ENCODE measurements at places on chromosomes 7 and 10.

- no peak for DNase-seq
These were observed 10.5 kb upstream of the UNC5B start for GRCh38 chr10:71201849-71202248.

DNA sequence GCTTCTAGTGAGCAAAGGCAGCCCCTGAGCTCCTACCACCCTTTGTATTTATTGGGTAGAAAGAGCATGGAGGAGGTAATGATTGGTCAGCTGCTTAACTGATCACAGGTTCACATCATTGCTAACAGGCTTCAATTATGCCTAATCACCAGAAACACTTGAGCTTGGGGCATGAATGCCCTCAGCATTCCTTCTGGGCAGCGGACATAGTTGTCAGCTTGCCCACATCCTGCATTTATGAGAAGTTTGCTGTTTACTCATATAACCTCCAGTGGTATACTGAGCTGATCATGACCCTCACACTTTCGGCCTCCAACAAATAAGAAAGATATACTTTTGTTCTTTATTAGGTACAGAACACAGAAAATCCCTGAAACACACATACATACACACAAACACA, 140.3 kb upstream of the ODAD2 start:
- no peak for DNase-seq

DNA sequence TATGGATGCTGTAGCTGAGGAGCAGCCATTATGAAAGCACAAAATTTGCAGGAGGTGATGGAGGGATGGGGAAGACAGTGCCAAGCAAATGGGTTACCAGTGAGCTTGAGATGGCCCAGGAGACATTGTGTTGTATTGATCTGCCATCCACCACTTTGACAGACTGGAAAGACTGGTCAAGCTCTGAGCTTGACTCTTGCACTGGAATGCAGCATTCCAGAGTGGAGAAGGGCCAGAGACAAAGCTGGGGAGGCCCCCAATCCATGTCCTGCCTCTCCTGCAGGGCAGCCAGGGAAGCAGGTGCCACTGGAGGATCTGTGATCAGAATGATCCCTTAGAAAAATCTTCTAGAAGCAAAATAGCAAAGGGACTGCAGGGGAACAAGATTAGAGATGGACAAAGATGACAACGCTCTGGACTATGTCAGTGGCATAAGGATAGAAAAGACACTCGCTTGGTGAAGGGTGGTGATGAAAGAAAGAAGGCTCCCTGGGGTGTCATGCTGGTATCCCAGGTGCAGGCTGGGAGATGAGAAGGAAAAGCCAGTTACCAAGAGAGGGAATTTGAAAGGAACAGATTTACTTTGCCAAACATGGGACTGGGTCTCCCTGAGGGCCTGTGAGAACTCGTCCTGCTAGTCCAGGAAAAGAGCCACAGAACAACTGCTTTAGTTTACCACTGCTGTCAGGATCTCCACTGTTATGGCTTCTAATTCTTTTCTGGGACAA, 5.0 kb downstream of the GSDME start:
- no peak for DNase-seq

GRCh38 chr7:150665089-150665748, 20.3 kb upstream of the GIMAP2 start:
- no peak for DNase-seq

- no peak for DNase-seq
These were observed 76.6 kb downstream of the CNNM2 start for GRCh38 chr10:102994531-102995295.

DNA sequence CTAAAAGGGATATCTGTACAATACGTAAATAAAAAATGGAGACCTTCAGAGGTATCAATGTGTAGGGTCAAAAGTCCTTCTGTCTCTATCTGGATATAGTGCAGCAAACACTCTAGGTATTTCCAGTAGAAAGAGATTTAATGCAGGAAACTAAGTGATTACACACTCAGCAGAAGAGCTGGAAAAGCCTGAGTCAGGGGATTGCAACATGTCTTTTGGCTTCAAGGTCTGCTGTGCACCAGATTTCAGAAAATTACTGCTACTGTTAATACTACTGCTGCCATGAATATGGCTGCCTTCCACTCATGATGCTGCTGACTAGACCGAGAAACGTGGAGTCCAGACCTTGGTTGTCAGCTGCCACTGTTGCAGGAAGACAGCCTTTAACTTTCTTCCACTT, 94.9 kb upstream of the DLX6 start:
- DNase-seq = no peak

- no peak for DNase-seq
These were observed 4.5 kb downstream of the GRK5 start for GRCh38 chr10:119211625-119212441.

- DNase-seq = no peak
These were observed 67.3 kb upstream of the SHH start for GRCh38 chr7:155879592-155879991.

DNA sequence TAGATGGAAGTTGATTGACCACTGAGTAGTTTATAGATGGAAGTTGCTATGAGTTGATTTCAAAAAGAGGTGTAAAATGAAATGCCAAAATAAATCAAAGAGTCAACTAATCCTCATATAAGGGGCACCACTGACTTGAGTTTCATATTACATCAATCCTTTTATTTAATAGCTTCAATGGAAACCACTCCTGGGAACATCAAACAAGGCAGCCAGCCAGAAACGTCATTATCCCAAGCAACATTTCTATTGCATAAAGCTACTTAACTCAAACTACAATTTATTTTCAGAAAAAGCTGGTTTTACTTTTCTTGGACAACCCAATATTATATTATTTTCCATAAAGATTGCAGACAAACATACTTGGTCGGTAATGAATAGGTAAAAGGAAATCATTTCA, 162.1 kb downstream of the TSPAN12 start:
- DNase-seq = no peak

DNA sequence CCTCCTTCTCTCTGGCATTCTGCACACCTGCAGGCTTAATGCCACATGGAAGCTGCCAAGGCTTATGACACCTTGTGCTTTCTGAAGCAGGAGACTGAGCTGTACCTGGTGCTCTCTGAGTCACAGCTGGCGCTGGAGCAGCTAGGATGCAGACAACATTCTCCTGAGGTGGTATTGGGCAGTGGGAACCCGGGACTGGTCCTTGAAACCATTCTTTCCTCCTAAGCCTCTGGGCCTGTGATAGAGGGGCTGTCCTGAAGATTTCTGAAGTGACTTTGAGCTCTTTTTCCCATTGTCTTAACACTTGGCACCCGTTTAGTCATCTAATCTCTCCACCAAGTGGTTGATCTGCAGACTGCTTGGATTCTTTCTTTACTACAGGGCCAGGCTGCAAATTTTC, 508.4 kb downstream of the TFEC start:
- DNase-seq = no peak

DNA sequence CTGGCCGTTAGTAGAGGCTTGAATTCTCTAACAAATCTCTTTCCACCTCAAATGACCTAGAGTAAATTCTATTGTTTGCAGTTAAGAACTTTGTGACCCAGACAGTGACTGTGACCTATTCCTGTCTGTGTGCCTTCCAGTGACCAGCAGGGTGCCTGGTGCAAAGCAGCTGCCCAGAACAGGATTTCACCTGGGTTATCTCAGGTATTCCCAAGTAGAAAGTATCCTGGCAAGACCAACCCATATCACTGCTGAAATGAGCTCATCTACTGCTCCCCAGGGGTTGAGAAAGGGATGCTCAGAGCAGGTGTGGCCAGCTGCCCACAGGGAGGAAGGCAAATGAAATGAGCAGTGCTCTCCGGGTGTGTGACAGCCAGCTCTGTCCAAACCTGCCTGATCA, 2.1 kb upstream of the MSMB start:
- no peak for DNase-seq

DNA sequence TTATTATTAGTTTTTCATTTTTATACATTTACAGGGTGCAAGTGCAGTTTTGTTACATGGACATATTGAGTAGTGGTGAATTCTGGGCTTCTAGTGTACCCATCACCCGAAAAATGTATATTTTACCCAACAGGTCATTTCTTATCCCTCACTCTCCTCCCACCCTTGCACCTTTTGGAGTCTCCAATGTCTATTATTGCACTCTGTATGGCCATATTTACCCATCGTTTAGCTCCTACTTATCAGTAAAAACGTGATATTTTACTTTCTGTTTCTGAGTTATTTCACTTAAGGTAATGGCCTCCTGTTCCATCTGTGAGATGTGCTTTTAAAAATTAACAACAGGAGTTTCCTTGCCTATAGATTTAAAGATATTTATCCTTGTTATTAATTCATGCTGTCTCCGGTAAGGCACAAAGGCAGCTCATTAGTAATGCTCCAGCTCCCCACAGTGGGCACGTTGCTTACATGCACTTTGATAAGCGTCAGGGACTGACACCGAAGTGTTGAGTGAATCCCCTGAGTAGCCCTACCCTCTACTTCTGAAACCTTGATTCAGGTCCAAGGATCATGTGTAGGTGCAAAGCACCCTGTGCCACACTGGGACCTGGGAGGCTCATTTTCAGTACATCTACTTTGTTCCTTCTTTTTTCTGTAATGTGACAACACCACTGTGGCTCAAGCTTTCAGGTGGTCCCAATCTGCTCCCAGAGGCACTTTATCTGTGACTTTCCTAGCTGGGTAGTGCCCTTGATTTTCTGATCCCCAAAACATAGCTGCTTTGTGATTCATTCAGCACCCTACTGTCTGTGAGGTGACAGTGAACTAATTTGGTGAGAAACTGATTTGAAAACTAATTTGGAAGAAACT, 27.3 kb downstream of the HYAL4 start:
- DNase-seq = peak; percentile 42

DNA sequence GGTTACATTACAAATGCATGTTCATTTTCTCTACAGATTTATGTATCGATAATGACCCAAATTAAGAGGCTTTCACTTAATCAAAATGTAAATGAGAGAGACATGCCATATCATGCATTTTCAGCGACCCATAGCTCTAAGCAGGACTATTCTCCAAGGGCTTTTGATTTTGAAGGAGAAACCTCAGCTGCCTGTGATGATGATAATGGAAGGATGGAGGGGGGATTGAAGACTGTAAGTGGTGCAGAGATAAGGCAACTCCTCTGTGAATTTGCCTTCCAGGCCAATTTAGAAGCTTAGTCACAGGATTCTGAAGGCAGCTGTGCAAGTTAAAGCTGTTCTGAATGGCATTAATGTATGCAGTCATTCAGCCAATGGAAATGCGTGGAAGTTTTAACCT, 8.3 kb downstream of the VSTM2A start:
- DNase-seq = no peak

- DNase-seq = peak; percentile 30
These were observed 4.0 kb downstream of the ITGA8 start for GRCh38 chr10:15715619-15716227.

DNA sequence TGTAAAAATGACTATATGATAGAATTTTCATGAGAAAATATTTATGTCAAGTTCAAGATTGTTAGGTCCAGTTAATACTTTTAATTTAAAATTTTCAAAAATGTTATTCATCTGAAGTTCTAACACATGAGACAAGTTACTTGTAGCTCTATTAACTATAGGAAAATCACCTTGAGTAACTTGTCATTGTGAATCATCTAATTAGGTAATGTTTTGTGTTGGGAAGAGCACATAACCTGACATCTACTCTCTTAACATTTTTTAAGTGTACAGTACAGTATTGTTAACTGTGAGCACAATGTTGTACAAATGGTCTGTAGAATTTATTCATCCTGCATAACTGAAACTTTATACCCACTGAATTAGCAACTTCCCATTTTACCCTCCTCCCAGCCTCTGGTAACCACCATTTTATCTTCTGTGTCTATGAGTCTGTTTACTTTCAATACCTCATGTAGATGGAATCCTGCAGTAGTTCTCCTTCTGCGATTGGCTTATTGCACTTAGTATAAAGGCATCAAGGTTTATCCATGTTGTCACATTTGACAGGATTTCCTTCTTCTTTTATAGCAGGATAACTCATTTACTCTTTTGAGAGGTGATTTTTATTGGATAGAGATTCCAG, 54.6 kb downstream of the ARL4A start:
- no peak for DNase-seq
